AG10803 (cell line): ENCODE measurements at places on chromosomes 16 and 17.

GRCh38 chr16:6777624-6778023 is 555.0 kb upstream of the RBFOX1 start:
- DNase-seq: no peak

GRCh38 chr17:50903604-50904517 is 37.7 kb upstream of the TOB1 start:
- DNase-seq: peak; percentile 31

DNA sequence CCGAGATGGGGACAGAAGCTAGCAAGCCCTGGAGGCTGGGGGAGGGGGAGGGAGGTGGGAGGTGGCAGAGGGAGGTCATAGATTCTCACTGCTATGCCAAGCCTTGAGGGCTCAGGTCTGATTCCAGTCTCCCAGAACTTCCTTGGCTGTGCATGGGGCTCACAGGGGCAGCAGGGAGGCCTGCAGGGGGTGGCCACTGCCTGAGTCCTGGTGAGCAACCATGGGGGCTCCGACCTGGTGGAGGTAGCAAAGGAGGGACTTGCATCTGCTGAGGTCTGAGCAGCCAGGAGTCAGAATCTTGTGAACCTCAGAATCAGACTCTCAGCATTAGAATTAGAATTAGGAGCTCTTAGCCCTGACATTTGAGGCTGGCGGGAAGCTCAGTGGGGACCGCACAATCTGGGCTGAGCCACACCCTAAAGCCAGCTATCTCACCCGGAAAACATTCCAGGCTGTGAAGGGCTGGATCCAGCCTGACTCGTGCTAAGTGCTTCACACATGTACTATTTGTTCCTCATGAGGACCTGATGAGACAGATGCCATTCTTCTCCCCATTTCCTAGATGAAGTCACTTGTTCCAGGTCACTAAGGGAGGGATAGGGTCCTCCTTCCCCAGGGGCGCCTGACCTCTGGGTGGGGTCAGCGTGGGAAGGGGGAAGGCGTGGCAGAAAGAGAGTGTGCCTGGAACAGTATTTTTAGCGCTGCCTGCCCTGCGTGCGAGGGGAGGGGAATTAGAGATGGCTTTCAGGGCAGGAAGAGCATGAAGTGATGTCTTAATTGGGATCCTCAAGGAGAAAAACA is 17.3 kb upstream of the KCNJ12 start:
- DNase-seq: peak; percentile 40

- no peak for DNase-seq
Observed at GRCh38 chr17:74842146-74842598, 17.5 kb downstream of the GRIN2C start.

- no peak for DNase-seq
Observed at GRCh38 chr17:38850374-38850773, 3.1 kb downstream of the RPL23 start.

GRCh38 chr16:48434653-48435317 is 49.6 kb upstream of the SIAH1 start:
- DNase-seq: peak; percentile 35

- no peak for DNase-seq
Observed at GRCh38 chr16:964356-965035, 6.3 kb downstream of the LMF1 start.

DNA sequence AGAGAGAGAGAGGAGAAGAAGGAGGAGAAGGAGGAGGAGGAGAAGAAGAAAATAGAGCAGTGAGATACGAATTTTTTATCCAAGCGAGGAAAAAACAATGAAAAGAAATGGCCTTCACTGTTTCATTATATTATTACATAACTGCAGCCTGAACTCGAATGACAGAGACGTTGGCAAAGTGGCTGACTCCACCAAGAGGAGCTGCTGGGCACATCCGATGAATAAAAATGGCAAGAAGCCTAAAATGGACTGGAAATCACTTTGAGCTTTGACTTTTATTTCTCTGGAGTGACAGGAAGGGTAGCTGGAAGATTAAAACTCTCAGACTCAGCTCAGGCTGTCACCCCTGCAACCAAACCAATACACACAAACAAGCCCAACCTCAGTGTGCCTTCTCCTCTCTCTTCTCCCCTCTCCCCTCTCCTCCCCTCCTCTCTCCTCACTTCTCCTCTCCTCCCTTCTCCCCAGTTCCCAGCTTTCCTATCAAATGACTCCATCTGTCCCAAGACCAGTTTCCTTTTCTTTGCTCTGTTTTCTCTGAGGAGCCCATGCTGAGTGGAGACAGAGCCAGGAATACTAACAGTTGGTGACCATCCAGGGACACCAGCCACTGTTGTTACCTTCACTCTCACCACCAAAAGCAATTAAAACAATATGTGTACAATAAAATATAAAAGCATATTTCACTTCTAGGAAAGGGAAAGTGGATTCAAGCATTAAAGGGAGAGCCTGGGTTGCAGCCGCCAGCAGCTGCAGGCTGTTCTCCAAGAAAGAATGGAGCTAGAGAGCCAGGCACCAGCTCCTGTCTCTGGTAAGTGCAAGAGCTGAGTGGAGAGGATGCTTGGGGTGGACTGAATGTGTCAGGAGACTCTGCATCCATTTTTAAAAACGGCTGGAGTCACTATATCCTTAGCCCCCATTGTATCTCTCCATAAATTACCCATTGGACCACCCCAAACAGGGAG is 51.2 kb downstream of the SOX9 start:
- DNase-seq: no peak

- peak; percentile 91 for DNase-seq
Observed at GRCh38 chr17:31327534-31328159, 6.2 kb upstream of the EVI2A start.

- DNase-seq: no peak
Observed at GRCh38 chr17:2847381-2848333, 51.4 kb downstream of the RAP1GAP2 start.

DNA sequence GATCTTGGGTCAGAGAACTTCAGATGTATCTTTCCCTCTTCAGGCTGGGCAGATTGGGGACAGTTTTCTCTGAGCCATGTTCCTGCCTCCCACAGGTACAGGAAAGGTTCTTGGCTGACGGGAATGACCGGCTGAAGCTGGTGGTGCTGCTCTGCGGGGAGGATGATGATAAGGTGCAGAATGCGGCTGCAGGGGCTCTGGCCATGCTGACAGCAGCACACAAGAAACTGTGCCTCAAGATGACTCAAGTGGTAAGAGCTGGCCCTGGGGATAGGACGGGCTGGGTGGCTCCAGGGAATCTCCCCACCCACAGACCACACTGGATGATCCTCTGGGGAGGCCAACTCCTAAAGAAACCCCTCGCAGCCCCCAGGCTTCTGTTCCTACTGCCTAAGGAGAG is 10.9 kb downstream of the SLC35G3 start:
- no peak for DNase-seq

DNA sequence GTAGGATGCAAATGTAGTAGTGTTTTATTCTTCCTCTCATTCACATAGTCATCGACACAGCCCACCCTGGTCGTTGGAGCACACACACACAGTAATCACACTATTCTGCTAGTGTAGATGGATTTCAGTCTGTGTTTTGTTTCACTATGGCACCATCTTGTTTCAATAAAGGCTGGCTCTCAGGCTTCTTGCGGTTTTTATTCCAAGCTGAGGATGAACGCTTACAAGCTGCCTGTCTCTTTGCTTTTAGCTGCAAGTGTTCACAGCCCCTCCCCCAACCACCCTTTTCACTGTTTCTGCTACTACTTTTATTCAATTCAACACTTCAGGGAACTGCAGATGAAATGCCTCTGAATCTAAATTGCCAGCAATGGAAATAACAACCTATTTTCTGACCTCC is 140.9 kb upstream of the PMFBP1 start:
- DNase-seq: peak; percentile 80

- DNase-seq: no peak
Observed at GRCh38 chr17:29458066-29458465, 67.9 kb downstream of the TAOK1 start.

- DNase-seq: no peak
Observed at GRCh38 chr16:11224096-11224893, 31.7 kb downstream of the SOCS1 start.

DNA sequence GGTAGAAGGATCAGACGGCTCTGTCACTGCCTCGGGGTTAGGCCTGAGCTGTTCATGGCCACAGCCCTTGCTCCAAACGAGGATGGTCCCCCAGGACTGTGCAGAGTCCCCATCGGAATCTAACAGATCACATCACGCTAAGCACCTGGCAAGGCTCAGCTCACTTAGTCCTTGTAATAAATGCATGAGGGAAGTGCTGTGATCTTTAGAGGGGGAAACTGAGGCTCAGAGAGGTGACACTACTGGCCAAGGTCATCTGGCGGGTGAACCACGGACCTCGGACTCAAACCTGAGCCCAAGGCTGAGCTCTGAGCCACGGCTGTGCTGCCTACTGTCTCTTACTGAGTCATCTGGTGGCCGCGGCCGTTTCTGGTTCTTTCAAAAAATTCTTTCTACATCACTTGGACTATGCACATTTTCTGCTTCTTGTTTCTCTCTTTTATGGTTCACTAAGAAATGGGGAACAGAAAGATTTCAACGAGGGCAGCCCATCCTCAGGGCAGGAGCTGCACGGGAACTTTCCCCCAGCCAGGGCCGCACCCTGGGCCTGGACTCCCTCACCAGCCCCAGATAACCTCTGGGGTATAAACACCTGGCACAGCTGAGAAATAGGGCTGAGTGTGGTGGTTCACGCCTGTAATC is 55.6 kb downstream of the COTL1 start:
- no peak for DNase-seq

DNA sequence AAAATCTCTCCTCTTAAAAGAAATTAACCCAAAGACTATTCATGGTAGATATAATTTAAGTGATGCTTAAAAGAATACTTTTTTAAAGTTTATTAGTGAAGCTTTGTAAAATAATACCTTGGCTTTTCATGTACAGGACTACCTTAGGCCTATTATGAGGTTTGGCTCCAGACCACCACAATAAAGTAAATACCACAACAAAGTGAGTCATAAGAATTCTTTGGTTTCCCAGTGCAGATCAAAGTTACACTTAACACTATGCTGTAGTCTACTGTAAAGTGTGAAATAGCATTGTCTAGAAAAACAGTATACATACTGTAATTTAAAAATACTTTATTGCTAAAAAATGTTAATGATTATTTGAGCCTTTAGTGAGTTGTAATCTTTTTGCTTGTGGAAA is 31.7 kb downstream of the CLTC start:
- no peak for DNase-seq

DNA sequence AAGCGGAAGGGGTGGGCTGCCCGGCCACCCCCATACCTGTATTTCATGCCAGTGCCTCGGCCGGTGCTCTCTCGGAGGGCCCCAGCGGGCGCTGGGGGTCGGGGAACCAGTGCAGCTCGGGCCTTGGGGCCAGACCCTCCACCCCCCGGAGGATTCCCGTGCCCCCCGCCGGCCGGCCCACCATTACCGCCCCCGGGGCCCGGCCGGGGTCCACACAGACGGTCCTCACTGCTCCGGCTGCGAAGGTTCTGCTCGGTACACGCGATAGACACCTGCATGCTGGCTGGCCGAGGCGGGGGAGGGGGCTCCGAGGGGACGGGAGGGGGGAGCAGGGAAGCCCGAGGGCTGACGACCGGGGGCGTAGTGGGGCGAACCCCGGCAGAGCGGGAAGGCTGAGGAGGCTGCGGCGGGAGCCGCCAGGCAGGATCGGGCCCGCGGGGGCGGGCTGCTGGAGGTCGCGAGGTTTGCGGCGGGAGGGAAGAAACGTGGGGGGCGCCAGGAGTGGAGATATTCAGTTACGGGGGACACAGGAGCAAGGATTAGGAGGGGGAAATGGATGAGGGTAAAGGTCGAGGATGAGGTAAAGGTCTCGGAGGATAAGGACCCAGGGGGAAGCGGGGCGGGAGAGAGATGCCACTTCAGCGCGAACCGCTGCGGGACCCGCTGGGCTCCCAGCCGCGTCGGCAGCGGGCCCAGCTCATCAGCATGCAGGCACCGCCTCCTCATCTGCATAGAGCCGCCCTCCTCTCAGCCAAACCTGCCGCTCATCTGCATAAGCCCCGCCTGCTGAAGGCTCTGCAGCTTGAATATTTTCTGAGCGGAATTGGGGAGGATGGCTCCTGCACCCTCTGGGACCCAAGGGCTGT is at the start of gene KCNAB3:
Gene KCNAB3 (minus strand): TSS at position 699 of the 866 bp plus-strand sequence. CDS start 421 bp downstream, at position 278.
- peak; percentile 66 for DNase-seq

GRCh38 chr16:70646260-70647241 is at the start of gene IL34:
Gene IL34, plus strand, starts transcription at chr16:70646559. Its CDS starts 389 bp downstream, at chr16:70646948.
- DNase-seq: no peak

GRCh38 chr17:81193051-81193410 is 27.0 kb upstream of the AATK start:
- no peak for DNase-seq

DNA sequence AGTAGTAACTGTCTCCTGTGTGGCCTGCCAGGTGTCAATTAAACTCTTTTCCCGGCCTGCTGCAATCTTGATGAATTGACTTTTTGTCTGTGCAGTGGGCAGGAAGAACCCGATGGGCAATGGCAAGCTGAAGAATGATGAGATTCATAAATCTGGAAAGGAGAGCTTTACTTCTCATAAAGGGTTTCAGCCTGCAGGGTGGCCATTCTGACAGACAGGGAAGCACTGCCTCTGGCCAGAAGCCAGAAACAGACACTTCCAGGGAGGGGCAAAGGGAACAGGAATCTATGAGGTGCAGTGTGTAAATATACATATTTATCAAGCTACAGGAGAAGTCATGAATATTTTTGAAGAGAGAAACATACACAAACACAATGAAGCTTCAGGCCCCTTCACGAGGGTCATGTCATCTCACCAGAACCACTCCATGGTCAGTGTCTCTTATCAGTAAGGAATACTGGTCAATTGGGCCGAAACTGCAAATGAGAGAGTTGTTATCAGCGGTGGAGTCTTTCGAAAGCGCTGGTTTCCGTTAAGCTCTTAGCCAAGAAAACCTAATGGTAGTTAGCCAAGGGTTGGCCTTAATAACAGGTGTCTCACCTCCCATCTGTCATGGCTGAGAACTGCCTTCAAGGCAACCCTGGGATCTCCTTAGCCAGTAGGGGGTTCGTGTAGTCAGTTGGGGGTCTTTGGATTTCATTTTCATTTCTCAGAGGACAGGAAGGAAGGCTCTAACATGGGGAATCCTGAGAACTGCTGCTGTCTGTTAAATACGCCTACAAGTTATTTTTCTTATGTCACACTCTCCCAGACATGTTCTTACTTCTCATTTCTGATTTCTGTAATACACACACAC is 1.2 kb upstream of the NARF start:
- no peak for DNase-seq

DNA sequence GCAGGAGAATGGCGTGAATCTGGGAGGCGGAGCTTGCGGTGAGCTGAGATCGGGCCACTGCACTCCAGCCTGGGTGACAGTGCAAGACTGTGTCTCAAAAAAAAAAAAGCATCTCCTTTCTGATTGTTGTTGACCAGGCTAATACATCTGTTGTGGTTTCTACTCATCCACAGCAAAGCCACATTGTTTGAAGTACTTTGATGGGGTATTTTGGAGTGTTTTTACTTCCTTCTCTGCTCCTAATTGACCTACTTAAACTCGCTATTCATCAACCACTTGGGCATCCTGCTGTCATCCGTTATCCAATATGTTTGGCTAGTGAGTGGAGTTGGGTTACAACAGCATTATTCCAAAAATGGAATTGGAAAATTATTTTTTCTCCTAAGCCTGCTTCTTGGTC is 3.5 kb upstream of the CDC27 start:
- DNase-seq: peak; percentile 72

- peak; percentile 49 for DNase-seq
Observed at GRCh38 chr16:86975445-86975844, 341.7 kb downstream of the C16orf95 start.

GRCh38 chr17:352421-353212 is at the start of gene RPH3AL:
Gene RPH3AL, minus strand, starts transcription at chr17:352807. Its CDS starts 25,264 bp downstream, at chr17:327543.
- peak; percentile 44 for DNase-seq
